Activated T-helper 2 cell treated with anti-CD3 and anti-CD28 coated beads, Interferon-gamma antibody, Interleukin-2, Interleukin-4, amounts not matched to agents 10 μg/mL and 5 μg/mL and 100 μg/mL, durations not matched to agents 14 hours and 24 hours and 36 hours (primary cell): ENCODE measurements at places on chromosomes 3 and 15.

DNA sequence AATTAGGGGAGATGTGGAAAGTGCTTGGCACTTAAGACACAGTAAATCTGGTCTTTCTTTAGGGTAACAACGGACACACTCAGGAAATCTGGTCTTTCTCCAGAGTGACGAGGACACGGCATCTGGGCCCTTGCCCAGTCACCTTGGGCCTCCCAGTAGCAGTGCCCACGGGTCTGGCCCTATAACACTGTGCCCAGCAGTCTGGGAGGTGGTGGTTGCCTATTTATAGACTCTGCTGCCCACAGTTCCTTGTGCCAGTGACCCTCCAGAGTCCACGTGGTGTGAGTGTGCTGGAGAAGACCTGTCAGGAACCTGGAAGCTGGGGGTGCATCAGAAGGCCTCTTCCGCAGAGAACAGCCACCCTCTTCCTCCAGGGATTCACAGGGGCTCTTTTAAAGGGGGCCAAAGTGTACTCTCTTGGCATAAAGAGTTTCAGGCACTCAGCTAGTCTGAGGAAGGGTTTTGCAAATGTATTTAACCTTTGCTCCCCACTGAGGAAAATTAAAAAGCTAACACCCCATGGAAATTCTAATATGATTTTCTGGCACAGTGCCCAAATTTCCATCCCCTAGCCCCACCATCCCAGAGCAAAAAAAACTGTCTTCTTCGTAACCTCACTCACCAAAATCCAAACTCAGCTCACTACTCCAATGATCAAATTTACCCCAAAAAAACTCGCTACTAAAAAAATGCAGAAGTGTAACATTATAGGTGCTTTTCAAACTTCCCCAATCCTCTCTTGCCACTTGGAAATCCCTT is 15.4 kb downstream of the WNT5A start:
- H3K36me3 ChIP-seq, result no peaks in the 10 kb centered on the region
- peaks cover 2% of the 10 kb centered on the region for H3K27me3 ChIP-seq
- no peak for DNase-seq
- H3K4me3 ChIP-seq, result no peak overlapping the region

DNA sequence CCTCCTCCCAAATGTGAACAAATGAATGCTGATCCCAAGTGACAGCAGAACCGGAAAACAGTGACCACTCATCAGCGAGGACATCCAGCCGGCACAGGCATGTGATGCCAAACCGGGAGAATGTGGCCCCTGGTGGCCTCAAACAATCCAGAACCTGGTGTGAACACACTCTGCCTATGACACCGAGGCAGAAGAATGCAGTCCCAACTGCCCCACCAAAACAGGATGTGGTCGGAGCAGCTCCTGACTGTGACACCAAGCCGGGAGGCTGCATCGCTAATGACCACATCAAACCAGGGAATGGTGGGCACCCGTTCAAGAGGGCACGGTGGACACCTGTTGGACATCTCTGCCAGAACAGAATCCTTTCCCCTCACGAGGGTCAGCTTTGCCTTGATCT is 15.4 kb downstream of the SCN5A start:
- no peak overlapping the region for H3K27ac ChIP-seq
- DNase-seq, result no peak
- no peak overlapping the region for H3K4me3 ChIP-seq
- H3K4me1 ChIP-seq, result no peaks in the 10 kb centered on the region

DNA sequence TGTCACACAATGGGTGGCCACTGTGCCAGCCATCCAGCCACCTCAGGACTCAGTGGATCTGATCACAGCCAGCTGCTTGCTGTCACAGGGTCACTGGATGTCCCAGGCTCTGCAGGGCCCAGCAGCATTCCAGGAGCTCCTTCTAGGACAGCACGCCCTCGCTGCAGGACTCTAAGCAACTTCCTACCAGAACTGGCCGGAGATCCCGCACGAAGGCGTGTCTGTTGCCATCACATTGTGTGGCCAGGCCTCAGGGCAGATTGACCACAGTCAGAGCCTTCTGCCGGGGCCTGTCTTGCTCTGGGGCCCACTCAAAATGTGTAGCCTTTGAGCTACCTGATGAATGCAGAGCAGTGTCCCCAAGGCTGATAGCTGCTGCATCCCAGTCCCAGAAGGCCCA is 24.6 kb downstream of the DNAJB8 start:
- no peak overlapping the region for H3K27ac ChIP-seq
- peaks cover 6% of the 10 kb centered on the region for H3K36me3 ChIP-seq
- peaks cover 3% of the 10 kb centered on the region for H3K4me1 ChIP-seq
- H3K4me3 ChIP-seq, result no peak overlapping the region
- DNase-seq, result no peak
- H3K27me3 ChIP-seq, result peaks cover 22% of the 10 kb centered on the region

GRCh38 chr3:32421185-32421584 is 29.5 kb downstream of the CMTM7 start:
- no peak for DNase-seq
- no peak overlapping the region for H3K4me3 ChIP-seq

DNA sequence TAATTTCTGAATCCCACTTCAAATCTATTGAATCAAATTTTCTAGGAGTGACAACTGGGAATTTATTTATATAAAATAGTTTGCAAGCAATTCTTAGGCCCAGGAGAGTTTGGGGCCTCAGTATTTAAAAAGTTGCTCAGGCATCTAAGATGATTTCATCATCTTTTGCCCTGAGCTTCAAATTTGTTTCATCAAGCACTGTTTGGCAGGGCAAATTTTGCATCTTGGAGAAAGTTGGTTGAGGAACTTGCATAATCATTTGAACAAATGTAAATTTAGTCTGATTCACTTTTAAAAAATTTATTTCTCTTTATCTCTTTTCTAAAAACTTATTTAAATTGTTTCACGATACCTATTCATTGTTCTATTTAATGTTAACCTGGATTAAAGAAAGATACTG is 702.8 kb downstream of the SI start:
- no peak for DNase-seq
- no peak overlapping the region for H3K4me3 ChIP-seq
- no peak overlapping the region for H3K27ac ChIP-seq
- H3K27me3 ChIP-seq, result no peaks in the 10 kb centered on the region

GRCh38 chr3:110752307-110752706 is 319.3 kb upstream of the NECTIN3 start:
- no peaks in the 10 kb centered on the region for H3K36me3 ChIP-seq
- no peak for DNase-seq
- H3K27me3 ChIP-seq, result peaks cover 5% of the 10 kb centered on the region
- H3K4me1 ChIP-seq, result no peaks in the 10 kb centered on the region

GRCh38 chr15:61681038-61681418 is 379.2 kb downstream of the VPS13C start:
- no peak overlapping the region for H3K4me3 ChIP-seq
- H3K4me1 ChIP-seq, result no peaks in the 10 kb centered on the region
- H3K27ac ChIP-seq, result no peak overlapping the region
- no peak for DNase-seq

DNA sequence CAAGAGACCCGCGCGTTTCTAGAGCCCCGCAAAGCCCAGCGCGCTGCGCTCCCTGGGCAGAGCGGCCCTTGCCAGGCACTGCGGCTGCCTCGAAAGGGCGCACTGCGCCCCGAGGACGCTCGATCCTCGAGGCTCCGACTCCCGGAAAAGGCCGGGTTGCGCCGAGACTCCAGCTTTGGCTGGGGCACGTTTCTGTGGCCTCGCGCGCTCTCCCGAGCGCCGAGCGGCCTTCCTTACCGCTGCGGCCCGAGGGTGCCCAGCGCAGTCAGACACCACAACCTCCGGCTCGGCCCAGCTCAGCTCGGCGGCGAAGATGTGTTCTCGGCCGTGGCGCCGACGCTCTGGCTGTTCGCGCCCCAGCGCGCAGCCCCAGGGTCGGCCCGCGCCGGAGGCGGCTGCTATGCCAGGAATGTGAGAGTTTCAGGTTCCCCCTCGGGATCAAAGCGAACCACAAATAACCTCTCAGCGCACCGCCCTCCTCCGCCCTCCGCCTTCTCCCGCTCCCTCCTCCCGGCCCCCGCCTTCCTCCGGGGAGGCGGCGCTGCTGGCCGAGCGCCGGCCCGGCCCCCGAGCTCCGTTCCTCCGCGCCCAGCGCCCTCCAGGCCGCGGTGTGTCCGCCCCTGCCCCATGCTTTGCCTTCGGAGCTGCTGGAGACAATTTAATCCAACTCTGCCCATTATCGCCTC is at the start of gene AMOTL2:
AMOTL2 (minus strand) TSS at position 343 of the 686 bp plus-strand sequence. CDS start 3,014 bp downstream, outside the sequence.
- no peaks in the 10 kb centered on the region for H3K36me3 ChIP-seq
- peak within 1 kb of the TSS; percentile 73 for H3K4me3 ChIP-seq
- H3K4me1 ChIP-seq, result peaks cover 5% of the 10 kb centered on the region
- H3K27ac ChIP-seq, result no peak within 1 kb of the TSS
- no peak for DNase-seq

DNA sequence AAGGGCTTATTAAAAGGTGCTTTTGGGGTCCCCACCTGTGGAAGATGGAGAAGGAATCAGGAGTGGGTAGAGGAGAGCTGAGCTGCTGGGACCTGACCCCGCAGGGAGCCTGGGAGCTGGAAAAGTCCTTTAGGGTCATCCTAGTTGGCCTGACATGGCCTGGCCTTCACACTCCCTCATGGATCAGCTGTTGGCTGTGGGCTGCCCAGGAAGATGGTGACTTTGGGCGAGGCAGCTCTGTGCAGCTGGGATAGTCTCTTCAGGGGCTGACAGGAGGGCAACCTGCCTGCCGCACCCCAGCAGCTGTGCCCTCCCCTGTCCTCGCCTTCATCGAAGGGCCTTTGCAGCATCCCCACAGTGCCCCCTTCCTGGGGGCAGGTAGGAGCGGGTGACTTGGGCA is 6.6 kb downstream of the LIMD1 start:
- H3K27me3 ChIP-seq, result no peaks in the 10 kb centered on the region
- DNase-seq, result no peak
- no peak overlapping the region for H3K27ac ChIP-seq

- H3K36me3 ChIP-seq, result no peaks in the 10 kb centered on the region
- no peak for DNase-seq
- H3K4me3 ChIP-seq, result no peak overlapping the region
- peaks cover 4% of the 10 kb centered on the region for H3K27me3 ChIP-seq
- H3K27ac ChIP-seq, result no peak overlapping the region
Measured at GRCh38 chr3:150371741-150372254, 36.3 kb upstream of the TSC22D2 start.

DNA sequence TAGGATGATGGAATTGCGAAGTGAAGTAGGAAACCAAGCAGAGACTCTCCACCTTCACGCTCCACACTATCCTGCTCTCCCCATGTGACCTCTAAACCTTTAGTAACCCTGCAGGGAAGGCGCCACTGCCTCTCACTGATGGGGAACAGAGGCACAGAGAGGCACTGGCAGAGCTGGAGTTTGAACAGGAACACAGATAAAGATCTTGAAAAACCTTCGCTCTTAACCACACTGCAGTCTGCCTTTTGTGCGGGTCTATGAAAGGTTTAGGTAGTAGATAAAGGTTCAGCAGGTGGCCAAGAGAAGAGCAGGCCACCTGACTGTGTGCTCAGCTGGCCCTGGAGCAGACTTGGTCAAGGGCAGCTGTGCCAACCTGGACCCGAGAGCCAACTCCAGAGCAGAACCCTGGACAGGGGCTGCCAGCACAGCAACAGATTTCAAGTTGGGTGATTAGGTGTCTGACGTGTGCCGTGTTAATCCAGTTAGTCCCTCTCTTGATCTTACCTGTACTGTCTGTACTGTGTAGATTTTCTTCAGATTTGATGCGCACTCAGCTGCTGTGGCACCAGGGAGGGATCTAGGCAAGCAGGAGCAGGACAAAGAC is 15.2 kb downstream of the EIF4E3 start:
- H3K27ac ChIP-seq, result no peak overlapping the region
- H3K36me3 ChIP-seq, result peaks cover 37% of the 10 kb centered on the region
- H3K27me3 ChIP-seq, result no peaks in the 10 kb centered on the region
- DNase-seq, result no peak
- no peak overlapping the region for H3K4me3 ChIP-seq

DNA sequence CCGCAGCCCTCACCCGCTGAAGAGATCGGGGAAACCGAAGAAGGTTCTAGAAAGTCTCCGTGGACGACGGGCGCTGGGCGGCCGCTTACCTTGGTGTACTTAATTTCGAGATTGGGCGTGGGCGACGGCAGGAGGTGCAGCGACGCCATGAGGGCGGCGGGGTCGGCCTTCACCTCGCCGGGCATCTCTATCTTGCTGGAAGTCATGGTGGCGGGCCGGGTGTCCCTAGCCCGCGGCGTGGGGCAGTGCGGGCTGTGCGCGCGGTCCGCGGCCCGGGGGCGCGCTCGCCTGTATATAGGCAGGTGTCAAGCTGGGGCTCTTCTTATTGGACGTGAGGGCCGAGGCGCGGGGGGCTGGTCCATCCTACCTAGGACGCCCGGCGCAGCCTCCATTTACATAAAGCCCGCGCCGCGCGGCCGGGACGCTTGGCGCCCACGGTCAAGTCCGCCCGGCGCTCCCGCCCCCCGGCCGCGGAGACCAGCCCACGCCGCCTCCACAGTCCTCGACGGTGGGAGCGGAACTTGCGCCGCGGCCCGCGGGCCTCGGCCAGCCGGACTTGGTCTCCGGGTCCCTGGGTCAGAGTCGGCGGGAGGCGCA is at the start of gene ALDH1A2:
ALDH1A2 (minus strand) TSS at position 267 of the 597 bp plus-strand sequence; CDS start at position 206, 61 bp downstream.
- peak within 1 kb of the TSS; percentile 58 for H3K4me3 ChIP-seq
- H3K36me3 ChIP-seq, result no peaks in the 10 kb centered on the region
- peaks cover 7% of the 10 kb centered on the region for H3K4me1 ChIP-seq
- H3K27me3 ChIP-seq, result peaks cover 63% of the 10 kb centered on the region
- no peak for DNase-seq

DNA sequence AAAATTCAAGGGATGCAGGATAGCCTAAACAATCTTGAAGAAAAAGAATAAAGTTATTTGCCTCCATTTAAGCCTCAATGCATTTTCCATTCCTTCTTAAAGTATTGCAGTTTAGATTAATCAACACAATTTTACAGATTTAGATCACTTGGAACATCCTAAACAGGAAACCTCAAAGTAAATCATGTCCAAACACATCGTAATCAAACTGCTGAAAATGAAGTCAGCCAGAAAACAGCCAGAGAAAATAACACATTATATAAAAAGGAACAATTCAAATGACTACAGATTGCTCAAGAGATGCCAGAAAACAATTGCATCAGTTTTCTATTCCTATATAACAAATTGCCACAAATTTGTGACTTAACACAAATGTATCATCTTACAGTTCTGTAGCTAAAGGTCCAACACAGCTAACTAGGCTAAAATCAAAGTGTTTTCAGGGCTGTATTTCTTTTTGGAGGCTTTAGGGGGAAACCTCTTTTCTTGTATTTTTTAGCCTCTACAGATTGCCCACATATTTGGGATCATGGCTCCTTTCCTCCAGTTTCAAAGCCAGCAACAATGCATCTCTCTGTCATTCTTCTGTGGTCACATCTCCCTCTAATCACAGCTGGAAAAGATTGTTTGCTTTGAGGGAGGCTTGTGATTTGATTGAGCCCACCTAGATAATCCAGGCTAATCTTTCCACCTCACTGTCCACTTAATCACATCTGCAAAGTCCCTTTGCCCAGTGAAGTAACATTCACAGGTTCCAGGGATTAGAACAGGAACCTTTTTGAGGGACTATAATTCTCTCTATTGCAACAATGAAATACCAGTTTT is 543.3 kb upstream of the UBE2E2 start:
- H3K36me3 ChIP-seq, result no peaks in the 10 kb centered on the region
- no peak overlapping the region for H3K4me3 ChIP-seq
- no peak for DNase-seq
- no peaks in the 10 kb centered on the region for H3K27me3 ChIP-seq
